Smooth muscle cell of the brain vasculature (primary cell): ENCODE measurements at places on chromosomes 3 and 15.

- no peak for DNase-seq
Observed at GRCh38 chr15:82653483-82654168, 6.5 kb upstream of the CPEB1 start.

DNA sequence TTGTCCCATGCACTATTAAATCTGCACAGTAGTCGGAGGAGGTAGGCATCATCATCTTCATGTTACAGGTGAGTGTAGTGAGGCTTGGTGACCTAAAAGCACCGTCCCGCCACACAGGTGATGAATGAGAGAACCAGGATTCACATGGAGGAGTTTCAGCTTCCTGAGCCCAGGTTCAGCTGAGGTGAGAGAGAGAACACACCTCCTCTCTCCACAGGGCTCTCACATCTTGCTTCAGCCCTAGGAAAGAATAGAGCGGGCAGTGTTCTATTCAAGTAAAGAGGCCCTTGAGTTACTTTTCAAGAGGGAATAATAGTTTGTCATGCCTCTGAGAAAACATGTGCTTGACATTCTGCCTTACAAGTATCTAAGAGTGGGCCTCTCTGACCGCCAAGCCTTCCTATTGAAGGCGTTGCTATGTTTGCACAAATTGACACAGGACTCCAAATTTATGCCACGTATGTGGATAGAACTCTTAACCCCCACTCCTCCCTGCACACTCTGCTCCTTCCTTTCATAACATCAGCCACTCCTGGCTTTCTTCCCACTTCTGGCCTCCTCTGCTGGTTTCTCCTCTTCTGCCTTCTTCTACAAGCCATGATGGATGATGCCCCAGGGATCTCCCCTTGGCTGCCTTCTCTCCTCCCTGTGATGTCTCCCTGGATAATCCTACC lies 138.3 kb upstream of the ABHD17C start:
- no peak for DNase-seq

DNA sequence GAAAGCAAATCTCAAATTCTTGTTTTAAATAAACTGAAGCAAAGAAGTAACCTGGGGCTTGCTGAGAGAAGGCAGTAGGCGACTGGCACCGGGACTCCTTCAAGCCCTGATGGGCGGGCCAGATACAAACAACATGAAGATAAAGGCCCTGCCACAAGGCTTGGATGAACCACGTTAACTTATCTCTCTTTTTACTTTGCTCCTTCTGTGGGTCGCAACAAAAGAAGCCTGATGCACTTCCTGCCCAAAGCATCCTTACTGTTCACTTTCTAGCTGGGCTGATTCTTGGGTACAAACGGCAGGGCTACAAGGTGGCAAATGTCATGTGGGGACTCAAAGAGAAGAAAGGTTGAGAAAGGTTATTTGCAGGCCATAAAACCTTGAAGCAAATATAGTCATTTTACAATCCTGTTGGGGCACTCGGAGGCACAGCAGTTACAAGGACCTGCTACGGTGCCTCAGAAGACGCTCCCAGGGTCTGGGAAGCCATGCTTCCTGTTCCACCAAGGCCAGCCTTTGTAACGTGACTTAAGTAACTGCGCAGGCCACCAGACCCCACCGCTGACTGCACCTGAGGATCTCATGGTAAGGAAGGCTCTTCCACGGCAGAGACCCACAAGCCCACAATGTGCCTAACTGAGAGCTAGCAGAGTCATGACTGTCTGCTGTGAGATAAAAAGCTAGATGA lies 71.1 kb downstream of the CHSY1 start:
- no peak for DNase-seq

DNA sequence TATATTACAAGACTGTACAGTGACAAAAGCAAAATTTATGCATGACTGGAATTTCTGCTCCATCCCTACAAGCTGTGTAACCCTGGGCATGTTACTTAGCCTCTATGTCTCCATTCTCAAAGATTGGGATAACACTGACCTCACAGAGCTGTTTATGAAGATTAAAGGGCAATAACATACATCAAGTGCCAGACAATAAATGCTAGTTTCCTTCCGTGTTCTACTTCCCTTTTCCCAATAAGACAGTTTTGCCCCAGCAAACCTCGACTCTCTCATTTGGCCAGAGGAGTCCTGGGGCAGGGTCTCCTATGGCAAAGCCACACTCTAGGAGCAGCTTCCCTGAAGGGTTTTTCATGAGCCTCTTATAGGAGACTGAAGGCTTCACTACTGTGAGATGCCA lies 7.5 kb downstream of the HEXA start:
- no peak for DNase-seq

DNA sequence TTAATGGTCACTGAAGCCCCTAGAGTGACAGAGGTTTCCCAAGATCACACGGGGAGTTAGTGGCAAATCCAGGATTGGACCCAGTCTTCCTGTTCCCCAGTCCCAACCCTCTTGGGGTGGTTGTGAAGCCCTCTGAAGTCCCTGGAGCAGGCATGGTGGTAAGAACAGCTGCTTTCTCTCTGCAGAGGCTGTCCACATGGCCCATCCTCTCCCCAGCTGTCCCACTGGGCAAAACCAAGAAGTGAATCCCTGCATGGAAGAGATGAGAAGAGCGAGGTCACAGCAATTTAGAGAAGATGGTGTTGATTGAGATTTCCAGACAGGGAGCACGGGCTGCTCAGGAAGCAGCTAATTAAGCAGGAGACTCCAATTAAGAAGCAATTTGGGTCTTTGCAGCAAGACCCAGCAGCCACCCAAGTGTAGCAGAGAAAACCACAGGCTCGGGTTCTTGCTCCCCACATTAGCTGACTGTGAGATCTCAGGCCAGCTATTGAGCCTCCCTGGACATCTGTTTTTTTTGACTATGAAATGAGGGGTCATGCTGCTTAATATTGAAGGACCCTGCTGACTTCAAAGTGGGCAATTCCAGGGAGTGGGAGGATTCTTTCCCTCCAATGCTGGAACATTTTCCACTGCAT lies 14.8 kb upstream of the HDAC11 start:
- DNase-seq: no peak

- DNase-seq: no peak
Observed at GRCh38 chr3:88704338-88704737, 403.1 kb upstream of the EPHA3 start.

DNA sequence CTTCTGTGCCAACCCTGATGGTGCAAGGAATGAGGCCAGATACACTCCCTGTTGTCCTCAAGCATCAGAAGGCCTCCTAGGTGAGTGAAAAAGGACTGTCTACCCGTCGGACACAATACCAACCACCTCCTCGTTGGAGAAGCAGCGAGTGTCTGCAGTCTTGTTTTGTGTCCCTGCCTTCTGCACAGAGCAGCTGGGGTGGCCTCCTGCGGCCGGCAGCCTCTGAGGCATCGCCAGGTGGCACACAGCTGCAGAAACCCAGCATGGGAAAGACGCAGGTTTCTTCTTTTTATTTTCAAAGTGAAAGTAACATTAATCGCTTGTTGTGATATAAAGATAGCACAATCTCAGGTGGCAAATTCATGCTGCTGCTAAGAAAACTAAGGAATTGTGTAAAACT lies 509.9 kb downstream of the OCA2 start:
- DNase-seq: no peak
